Left ventricle myocardium inferior (tissue), 1 donor: ENCODE measurements at places on chromosomes 7 and 10. TPM values are rescaled to one million over a fixed set of nuclear protein-coding genes. Genes with fewer than 3 reads are reported as not detected.

- no peak overlapping the region for H3K4me3 ChIP-seq
- no peaks in the 10 kb centered on the region for H3K27me3 ChIP-seq
- no peak for DNase-seq
- peaks cover 41% of the 10 kb centered on the region for H3K4me1 ChIP-seq
Observed at GRCh38 chr7:79401254-79401653, 52.2 kb downstream of the MAGI2 start.

- no peak overlapping the region for H3K27ac ChIP-seq
- DNase-seq = no peak
- H3K36me3 ChIP-seq = no peaks in the 10 kb centered on the region
- H3K4me1 ChIP-seq = no peaks in the 10 kb centered on the region
Observed at GRCh38 chr7:140005341-140005740, 57.4 kb downstream of the PARP12 start.

GRCh38 chr7:127239814-127240213 lies 12.9 kb downstream of the GRM8 start:
- H3K27me3 ChIP-seq = peaks cover 82% of the 10 kb centered on the region
- DNase-seq = no peak
- no peak overlapping the region for H3K4me3 ChIP-seq
- no peak overlapping the region for H3K27ac ChIP-seq
- H3K36me3 ChIP-seq = no peaks in the 10 kb centered on the region

GRCh38 chr7:79462390-79462789 lies 8.9 kb upstream of the MAGI2 start:
- H3K4me1 ChIP-seq = peaks cover 10% of the 10 kb centered on the region
- DNase-seq = no peak
- H3K27me3 ChIP-seq = no peaks in the 10 kb centered on the region
- H3K36me3 ChIP-seq = peaks cover 10% of the 10 kb centered on the region
- no peak overlapping the region for H3K4me3 ChIP-seq

PYROXD2 gene
- total RNA-seq = 10.4 TPM
